ENCODE measurements at places on chromosomes 11 and 22.
A peak's percentile ranks its signal among the peaks of the same experiment; 100 is the strongest.

DNA sequence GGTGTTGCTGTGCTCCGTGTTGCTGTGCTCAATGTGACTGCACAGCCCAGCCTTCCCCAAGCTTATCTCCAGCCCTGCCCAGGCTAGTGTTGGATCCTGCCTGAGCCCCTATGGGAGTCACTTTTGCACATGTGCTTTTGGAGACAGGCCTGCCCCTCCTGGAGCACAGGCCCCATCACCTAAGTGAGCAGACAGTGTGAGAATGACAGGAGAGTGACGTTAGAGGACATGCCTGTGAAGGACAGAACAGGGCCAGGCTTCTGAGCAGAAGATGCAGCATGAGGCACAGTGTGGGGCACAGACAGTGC is 36.6 kb upstream of the SUSD2 start:
- no peak for DNase-seq

DNA sequence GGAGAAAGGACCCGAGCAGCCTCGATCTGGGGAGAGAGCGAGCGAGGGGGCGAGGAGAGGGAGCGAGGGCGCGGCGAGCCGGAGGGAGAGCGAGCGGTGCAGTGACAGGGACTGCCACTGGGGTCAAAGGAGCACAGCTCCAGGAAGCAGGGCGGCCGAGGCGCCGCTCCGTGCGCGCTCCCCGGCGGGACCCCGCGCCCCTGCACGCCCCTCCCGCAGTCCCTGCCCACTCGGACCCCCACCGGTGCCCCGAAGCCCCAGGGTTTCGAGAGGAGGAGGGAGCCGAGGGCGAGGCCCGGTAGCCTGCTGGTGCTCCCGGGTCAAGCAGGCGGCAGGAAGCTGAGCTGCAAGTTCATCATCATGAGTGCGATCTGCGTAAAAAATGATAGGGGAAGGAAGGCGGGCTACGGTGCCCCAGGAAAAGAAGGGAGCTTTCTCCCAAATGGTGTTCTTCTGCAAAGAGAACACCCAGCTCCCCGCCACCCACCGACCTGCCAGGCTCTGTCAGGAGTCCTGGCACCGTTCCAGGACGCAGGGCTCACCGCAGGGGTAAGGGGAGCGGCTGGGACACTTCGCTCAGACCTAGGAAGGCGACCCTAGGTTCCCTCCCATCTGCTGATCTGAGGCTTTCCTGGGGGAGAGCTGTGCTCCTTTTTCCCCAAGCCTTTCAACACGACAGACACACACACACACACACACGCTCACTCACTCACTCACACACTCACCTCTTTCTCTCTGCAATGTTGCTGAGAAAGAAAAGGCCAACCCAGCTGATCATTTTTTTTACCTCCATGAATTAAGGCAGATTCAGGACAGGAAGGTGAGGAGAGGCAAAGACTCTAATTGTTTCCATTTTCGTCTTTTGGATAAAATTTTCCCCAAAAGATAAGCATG is at the start of gene MPPED2:
MPPED2 (minus strand) TSS at position 103 of the 894 bp plus-strand sequence. CDS start 5,980 bp downstream, outside the sequence.
- DNase-seq, result peak; percentile 26

DNA sequence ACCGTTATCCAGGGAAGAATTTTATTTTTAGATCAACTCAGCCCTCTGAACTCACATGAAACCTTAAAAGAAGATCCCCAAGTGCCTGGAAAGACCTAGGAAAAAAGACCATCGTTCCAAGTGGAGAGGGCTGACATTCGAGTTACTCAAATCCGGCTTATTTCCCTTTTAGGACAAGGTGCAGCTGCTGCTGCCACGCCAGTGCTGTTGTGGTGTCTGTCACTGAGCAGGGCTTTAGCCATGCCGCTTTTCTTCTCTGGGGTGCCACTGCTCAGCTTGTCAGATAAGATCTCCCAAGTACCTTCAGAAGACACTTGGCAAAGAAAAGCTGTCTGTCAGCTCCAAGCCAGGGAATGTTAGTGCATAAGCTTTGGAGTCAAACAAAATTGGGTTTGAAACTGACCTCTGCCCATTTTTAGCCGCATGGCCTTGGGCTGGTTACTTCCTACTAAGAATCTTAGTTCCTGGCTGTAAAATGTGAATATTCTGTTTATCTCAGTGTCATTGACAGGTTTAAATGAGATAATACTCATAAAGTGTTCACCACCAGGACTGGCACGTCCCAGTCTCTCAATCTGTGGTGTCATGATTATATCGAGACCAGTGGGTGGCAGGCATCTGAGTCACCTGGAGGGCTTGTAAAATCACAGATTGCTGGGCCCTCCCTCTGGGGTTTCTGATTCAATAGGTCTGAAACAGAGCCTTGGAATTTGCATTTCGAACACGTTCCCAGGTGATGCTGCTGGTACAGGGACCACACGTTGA is 117.5 kb downstream of the PKNOX2 start:
- no peak for DNase-seq

- no peak for DNase-seq
Measured at GRCh38 chr22:43976861-43977795, 21.9 kb downstream of the SAMM50 start.

DNA sequence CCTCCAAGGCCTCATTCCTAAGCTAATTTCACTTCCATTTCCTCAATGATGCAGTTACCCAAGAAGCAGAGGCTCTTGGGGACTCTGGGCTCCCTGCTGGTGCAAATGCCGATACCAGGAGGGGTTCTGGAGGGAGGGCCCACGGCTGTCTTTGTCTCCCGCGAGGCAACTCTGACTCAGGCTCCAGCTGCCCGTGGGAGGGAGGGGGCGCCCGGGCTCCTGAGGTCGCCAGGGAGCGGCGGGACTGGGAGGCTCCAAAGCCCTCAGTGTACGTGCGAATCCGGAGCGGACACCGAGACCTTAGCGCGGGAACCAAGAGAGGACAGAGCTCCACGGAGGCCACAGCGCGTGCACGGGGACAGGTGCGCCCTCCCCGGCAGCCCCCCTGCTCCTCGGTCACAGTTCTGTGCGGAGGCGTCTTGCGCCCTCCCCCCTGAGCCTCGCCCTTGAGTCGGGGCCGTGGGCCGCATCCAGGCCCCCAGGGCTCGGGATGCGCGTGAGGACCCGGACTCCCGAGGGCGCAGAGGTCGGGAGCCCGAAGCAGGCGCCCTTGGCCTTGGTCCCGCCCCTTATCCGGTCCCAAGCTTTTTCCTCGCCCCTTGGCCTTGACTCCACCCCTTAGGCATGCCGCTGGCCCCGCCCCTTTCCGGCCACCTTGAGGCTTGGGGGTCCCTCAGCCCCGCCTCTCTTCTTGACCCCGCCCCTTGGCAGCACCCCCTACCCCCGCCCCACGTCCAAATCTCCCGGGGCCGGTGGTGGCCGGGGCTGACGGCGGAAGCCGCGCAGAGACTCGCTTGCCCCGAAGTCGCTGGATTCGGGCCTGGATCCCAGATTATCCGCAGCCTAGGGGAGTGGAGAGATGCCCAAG is 4.7 kb upstream of the SHISA8 start:
- peak; percentile 47 for DNase-seq

- no peak for DNase-seq
Measured at GRCh38 chr22:30882184-30882717, 86.3 kb downstream of the MORC2 start.

DNA sequence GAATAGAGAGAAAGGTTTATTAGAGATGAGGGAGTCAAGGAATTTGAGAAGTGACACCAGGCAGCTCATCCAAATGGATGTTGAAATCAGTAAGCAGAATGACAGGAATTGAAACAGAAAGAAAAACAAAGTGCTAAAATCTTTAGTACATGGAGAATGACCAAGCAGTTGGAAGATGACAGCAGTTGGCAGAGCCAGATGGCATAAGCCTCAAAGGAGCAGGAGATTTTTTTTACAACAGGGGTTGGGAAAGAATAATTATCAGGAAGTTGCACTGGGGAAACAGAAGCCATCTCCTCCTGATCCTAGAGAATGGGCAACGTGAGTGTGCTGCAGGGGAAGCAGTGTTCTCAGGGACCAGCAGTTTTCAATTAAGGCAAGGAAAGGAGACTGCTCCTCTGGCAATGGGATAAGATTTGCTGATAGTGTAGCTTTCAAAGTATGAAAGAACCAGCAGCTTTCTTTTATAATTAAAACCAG is 28.9 kb downstream of the RAB39A start:
- no peak for DNase-seq

DNA sequence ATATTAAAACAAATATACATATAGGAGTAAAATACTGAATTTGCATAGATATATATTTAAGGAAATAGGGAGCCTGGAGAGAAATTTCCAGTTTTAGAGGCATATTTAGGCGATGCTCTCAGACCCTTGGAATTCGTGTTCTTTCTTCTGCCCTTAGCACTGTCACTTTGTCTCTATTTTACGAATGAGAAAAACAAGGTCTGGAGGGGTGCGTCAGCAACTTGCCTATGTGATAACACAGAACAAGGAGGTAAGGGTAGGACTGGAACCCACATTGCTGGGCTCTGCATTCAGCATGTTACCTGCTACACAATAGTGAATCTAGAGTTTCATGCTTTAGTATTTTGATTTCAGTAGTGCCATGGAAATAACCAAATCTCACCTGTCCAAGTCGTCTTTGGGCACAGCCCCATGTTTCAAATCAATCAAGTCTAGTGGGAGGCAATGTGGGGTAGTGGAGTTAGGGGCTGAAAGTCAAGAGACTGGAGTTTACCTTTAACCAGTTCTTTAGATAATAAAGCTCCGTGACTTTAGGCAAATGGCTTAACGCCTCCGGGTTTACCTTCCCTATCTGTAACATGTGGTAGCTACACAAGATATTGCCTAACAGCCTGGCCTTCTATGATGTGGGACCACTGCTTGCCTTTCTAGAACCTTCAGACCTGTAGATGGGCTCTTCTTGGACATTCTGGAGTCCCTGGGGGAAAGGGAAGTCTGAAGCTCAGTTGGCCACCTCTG is 44.8 kb upstream of the AMPD3 start:
- DNase-seq, result no peak

GRCh38 chr11:124605719-124606118 is 5.5 kb upstream of the PANX3 start:
- DNase-seq, result no peak

DNA sequence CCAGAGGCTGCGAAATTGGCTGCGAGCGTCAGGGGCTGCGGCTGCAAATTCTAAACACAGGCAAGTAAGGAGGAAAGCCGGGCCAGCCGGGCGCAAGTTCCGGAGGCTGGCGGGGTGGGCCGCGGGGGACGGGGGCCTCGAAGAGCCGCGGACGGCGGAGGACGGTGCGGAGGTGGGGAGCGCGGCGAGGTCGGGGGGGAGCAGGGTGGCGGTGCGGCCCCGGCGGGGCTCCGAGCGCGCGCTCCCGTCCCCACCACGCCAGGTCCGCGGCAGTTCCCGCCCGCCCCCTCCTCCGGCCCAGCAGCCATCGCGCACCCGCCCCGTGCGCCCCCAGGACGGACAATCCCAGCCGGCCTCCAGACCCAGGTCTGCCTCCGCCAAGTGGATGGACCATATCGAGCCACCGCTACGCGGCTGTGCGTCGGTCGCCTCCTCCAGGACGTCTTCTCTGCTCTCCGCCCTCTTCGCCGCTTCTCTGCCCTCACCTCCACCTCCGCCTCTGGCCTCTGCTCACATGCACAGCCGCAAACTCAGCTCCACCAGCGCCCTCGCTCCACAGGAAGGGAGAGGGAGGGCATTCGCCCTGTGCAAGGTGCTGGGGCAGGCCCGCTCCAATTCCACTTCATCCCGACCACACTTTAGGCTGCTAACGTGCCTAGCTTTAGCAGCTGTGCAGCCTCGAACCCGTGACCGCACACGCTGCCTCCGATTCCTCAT is 7.2 kb downstream of the ELFN2 start:
- no peak for DNase-seq

GRCh38 chr11:2744166-2744565 is 44.4 kb upstream of the KCNQ1OT1 start:
- DNase-seq, result no peak

DNA sequence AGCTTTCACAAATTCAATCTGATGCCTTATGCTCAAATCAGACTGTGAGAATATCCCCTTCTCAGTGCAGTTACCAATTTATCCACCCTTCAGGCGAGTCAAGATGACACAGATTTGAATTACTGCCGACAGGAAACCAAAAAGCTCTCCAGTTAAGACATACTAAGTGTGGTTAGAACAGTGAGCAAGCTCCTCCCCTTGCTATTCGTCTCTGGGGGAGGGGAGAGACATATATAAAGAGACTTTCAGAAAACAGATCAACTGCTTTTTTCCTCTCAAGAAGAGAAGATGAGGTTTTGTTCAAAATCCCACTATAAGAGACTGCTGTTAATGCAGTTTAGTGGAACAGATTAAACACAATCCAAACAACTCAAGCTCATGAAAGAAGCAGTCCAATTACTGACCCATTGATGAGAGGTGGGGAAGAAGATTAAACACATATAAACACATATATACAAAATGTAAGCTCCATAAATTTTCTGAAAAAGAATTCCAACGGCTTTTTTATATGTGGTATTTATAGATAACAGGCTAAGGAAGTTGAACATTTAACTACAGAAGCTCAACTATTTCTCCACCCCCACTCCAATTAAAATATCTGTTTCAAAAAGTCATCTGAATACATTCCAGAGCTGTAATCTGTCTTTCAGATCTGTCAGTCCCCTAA is 102.7 kb downstream of the MRTFA start:
- peak; percentile 26 for DNase-seq

GRCh38 chr11:29943347-29943746 is 73.5 kb downstream of the KCNA4 start:
- DNase-seq, result no peak

GRCh38 chr22:39220450-39220849 is 24.3 kb downstream of the PDGFB start:
- DNase-seq, result no peak

DNA sequence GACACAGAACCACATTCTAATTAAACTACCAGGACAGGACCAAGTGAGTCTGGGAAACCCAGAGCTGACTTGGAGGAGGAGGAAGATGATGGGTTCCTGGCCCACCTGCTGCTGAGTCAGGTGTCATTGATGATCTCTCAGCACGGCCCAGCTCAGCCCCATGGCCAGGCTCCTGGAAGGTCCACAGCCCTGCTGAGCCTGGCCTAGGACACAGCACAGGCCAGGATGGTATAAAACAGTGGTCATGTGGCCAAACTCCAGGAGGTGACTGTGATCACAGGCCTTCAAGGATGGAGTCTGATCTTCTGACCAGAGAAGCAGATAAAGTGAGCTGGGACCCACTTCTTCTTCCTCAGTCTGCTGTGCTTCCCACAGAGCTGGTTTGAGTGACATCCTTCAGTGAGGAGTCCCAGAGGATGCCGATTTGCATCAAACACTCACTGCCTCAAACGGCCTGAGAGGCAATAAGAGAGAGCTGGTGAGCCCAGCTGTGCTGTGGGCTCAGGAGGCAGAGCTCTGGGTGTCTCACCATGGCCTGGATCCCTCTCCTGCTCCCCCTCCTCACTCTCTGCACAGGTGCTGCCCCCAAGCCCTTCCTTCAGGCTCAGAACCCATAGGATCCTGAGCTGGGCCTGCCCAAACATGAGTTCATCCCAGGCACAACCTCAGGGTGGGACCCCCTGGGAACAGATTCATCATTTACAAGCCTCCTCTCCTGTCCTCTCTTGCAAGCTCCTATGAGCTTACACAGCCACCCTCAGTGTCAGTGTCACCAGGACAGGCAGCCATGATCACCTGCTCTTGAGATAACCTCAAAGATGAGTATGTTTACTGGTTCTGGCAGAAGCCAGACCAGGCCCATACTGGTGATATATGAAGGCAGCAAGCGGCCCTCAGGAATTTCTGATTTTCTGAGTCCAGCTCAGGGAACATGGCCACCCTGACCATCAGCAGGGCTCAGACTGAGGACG is 37.7 kb upstream of the IGLL5 start:
- DNase-seq, result no peak

All from stimulated activated CD4-positive, alpha-beta T cell treated with anti-CD3 and anti-CD28 coated beads, Interleukin-4, amount 100 ng/mL, for 1 hour (primary cell).